Stimulated activated CD8-positive, alpha-beta memory T cell treated with anti-CD3 and anti-CD28 coated beads, Interleukin-4, amount 100 ng/mL, for 24 hours (primary cell): ENCODE measurements at places on chromosomes 16 and 17.

- no peak for DNase-seq
These were observed 10.4 kb upstream of the ZNF652 start for GRCh38 chr17:49372425-49372824.

- DNase-seq = no peak
These were observed 206.0 kb downstream of the IRX3 start for GRCh38 chr16:54080524-54081008.

DNA sequence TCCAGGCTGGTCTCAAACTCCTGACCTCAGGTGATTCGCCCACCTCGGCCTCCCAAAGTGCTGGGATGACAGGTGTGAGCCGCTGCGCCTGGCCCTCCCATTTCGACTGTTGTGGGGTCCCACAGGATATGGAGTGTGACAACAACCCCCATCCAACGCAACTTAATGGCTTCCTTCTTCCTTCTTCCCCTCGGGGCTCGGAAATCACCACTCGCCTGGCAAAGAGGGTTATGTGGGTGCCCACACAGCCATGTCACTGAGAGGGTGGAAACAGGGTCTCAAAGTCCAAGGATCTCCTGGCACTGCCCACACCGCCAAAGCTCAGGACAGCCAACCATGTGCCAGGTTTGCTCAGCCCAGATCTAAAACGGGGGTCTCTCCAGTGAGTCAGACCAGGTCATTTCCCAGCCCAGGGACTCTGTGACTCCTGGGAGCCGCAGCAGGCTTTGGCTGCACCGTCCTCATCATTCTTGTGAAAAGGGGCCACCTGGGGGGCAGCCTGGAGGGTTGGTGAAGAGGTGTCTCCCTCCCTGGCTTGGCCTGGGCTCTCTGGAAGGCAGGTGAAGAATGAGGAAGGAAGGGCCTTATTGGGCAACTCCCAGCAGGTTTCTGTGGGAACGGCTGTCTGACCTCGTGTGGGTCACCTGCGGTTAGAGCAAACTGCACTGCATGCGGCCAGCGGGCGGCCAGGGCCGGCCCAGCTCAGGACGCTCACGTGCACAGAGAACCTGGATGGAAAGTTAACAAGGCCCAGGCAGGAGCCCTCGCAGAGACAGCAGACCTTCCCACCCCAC lies 25.3 kb upstream of the LITAF start:
- DNase-seq = no peak

DNA sequence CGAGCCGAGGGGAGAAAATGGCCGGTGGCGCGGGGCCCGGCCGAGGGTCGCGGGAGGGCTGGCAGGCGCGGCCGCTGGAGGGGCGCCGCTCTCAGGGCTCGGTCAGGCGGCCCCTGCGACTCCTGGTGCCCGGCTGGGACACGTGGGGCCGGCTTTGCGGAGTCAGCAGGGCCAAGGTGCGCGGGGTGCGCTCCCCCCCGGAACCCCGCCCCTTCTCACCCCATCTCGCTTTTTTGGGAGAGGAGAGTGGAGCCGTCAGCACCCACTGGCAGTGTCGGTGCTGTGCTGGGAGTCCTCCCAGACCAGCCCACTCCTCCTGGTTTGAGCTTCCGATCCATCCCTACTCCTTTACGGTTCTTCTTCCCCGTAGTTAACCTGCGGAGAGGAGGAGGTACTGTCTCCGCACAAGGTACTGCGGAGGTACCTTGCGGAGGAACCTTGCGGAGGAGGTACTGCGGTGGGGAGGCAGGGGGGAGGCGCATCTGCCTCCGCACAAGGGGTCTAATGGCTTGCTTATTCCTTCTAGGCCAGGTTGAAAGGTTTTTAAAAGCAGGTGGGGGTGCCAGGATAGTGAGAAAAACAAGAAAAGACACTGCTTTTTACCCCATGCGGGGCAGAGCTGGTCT lies 19.1 kb upstream of the CBX8 start:
- DNase-seq = no peak

- no peak for DNase-seq
These were observed 48.9 kb downstream of the SMPD3 start for GRCh38 chr16:68399456-68399855.

GRCh38 chr17:1143573-1143972 lies 36.2 kb downstream of the ABR start:
- DNase-seq = no peak

GRCh38 chr16:57486858-57487834 lies 853 bp upstream of the DOK4 start:
- DNase-seq = no peak

- DNase-seq = no peak
These were observed 1.2 kb downstream of the CCDC137 start for GRCh38 chr17:81667754-81668153.

GRCh38 chr16:15523092-15523541 lies 88.7 kb downstream of the BMERB1 start:
- no peak for DNase-seq

DNA sequence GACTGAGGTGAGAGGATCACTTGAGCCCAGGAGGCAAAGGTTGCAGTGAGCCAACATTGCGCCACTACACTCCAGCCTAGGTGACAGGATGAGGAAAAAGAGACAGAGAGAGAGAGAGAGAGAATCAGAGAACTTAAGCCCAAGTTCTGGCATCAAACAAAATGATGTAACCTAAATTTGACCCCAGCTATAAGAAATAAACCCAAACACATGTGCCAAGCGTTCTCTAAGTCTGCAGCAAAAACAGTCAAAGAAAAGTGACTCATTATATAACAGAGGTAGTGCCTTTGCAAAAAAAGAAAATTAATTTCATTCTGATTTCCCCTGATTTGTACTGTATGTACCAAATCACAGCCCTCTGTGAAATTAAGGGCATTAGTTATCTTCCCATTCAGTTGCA lies 89.5 kb downstream of the CDH11 start:
- DNase-seq = no peak

GRCh38 chr17:20172376-20172775 lies 163.2 kb downstream of the SPECC1 start:
- no peak for DNase-seq

DNA sequence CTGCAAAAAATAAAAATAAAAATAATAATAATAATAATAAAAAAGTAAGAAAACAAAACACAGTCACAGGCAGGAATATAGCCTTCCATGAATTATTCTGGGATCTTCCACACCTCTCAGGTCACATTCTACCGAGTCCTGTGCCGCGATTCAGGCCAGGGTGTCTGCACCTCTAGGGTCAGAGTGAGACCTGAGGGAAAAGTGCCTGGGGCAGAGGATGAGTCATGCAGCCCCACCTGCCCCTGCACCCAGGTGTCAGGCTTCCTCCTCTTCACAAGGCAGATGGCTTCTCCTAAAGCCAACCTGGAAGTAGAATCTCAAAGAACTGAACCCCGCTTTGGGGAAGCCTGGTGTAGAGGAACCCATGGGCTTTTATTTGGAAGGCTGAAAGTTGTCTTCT lies 283.7 kb downstream of the CPPED1 start:
- DNase-seq = no peak

GRCh38 chr17:65278820-65279184 lies 141.6 kb downstream of the RGS9 start:
- no peak for DNase-seq
